ENCODE measurements at places on chromosomes 4 and X.

DNA sequence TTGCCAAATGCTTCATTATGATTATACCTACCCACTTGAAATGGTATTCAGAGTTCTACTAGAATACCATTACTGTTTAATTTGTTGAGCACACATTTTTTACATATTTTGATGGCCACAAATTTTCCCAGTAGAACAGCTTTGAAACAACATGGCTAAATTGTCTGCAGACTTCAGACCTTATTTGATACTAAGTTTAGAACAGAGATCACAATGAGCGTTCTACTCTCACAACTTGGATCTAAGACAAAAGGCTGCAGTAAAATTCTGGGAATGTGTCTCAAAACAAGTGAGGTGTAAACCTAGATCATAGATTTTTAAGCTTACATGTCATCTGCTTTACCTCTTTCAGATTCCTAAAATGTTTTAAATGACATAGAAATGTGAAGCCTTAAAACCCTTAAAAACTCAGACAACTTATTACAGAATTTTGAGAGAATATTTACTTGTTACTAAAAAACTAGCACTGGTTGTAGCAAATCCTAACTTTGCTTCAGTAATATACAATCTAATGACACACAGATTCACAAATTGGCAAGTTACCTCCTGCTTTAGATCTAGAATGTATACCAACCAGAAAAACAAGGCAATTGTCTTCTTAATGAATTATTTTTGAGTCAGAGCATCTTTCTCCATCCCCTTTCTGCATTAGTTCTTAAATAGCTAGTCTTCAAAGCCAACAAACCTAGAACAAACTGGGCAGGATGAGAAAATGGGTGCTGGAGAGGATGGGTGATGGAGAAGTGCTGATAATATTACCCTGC, 243.3 kb downstream of the SLC7A11 start:
- no peak for DNase-seq

DNA sequence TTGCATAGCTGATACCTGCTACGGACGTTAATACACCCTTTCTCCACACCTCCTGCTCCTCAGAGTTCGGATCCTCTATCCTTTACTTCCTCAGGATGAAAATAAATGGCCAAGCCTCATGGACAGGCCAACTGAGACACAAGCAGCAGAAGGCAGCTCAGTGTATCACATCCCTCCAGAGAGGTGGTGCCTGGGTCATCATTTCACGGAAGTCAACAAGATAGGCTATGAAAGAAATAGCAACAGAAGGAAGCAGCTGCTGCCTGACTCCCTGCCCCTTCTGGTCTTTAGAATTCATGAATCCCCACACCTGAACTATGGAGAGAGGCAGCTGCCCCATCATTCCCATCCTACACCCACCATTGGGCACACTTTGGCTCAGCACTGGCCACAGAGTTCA, 267.1 kb upstream of the ETNPPL start:
- no peak for DNase-seq

DNA sequence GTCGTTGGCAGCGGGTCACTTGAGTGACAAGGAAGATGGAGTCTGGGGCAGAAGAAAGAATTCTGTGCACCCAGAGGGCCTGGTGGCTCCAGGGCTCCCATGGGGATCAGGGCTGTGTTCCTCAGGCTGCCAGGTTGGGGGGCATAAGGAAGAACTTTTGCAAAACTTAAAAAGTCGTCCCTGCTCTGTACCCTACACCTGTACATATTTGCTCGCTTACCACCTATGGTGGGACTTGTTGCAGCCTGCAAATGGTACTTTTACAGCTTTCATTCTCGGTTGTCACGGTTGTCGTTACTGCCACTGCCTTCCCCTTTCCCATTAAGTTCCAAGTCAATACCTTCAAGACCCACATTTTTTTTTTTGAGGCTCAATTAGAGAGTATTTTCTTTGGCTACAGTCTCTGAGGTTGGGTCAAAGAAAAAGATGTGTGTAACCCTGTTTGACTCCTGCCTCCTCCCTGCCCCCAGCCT, 9.1 kb downstream of the ARX start:
- DNase-seq, result no peak

- no peak for DNase-seq
These were observed 28.7 kb downstream of the SEC24B start for GRCh38 chr4:109462297-109462696.

DNA sequence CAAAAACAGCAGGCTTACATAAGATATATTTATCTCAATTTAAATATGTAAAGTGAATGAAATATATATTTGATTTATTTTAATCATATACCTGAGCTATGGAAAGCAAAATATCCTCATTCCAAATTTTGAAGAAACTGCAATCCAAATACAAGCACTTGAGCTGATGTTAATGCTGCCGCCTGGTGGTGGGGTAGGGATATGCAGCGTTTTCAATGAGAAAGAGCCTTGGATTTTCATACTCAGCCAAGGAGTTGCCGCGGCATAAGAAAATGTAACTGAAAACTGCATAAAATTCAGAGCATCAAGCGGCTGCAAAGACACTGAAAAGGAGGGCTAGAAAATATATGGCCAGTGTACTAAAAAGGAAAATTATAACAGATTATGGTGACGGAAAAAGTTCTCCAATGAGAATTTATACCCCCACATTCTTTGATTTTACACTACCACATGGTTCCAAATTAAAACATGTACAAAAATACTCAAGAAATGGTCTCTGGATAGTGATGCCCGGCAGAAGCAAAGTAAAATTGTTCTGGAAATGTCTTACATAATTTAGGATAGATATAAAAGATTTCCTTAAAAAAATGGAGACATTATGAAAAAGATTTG, 660.3 kb upstream of the PITX2 start:
- DNase-seq, result peak; percentile 4

DNA sequence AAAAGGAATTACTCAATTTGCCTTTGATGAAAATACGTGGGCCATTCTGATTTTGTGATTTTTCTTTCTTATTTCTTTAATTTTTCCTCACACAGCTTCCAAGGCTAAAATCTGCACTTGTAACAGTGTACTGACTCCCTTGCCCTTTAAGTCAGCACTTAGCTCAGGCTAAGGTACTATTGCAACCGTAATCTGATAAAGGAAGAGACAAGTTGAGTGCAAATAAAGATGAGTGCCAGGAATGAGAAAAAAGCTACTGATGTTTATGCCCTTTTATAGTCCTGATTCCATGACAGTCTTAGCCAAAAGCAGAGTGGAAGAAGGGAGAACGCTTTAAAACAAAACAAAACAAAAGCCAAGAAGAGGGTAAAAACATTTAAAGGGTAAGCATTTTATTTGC, 6.0 kb downstream of the DMD start:
- no peak for DNase-seq

GRCh38 chr4:167023364-167023925, 210.8 kb downstream of the SPOCK3 start:
- no peak for DNase-seq

- no peak for DNase-seq
These were observed 363.9 kb downstream of the MID1IP1 start for GRCh38 chrX:39165185-39165584.

GRCh38 chr4:73721435-73721834, 18.9 kb upstream of the CXCL8 start:
- DNase-seq, result no peak

DNA sequence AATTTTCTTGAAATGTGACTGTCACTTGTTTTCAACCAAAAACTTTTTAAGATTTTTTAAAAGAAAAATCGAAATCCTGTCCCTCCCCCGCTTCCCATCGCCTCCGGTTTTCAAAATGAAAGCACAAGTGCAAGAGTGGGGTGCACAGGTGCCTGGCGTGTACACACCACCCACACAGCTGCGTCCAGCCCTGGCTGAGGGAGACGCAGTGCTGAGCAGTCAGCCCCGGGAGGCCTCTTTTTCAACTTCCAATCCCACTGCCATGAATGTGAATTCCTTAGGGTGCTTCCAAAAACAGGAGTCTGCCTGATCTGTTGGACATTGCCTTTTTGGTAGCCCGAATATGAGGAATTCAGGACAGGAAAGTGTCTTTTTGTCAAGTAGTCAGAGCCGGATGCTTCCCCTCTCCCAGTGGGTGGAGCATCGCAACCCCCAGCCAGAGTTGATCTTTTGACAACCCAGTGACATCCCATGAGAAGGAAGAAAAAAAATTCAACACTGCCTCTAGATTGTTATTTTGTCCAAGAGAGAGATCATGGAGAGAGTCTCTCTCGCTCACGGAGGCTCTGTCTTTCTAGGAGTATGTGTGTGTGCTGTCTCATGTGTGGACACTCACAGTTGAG, 8.9 kb downstream of the PRRG3 start:
- no peak for DNase-seq

- no peak for DNase-seq
These were observed 599.1 kb upstream of the GRIA3 start for GRCh38 chrX:122584981-122585380.

- DNase-seq, result peak; percentile 16
These were observed 982 bp downstream of the PDLIM5 start for GRCh38 chr4:94452476-94453371.

DNA sequence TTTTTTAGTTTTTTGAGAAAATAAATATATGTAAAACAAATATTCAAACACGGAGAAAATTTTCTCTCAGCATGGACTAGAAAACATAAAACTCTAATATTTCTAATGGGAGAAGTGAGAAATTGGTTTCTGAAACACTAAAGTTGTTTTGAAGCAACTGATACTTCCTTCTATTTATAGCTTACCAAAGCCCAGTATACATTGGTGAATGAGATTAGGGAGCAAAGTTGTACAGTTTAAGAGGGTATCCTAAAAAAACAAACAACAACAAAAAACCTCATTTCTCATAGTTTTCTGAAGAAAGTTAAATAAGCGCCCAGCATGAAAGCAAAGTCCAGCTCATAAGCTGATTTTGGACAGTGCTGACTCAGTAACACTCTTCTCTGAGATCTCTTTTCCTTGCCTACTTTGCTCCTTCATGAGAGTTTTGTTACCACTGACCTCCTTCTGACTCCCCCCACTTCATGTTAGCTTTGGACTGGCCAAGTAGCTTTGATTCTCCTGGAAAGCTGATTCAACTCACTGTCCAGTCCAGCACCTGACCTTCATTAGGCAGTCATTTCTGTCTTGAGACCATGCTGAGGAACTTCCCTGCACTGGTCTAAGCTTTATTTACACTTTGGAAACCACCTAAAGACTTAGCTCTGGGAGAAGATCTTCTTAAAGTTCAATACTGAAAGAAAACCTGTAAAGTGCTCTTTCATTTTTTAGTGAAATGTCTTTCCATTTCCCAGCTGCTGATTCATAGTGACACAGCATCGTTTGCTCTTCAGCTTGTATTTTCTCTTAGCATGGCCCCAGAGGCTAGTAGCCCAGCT, 21.8 kb upstream of the P2RY10 start:
- no peak for DNase-seq

GRCh38 chr4:126448086-126448845, 1133.5 kb downstream of the FAT4 start:
- no peak for DNase-seq

- DNase-seq, result no peak
These were observed 3.8 kb downstream of the RGS12 start for GRCh38 chr4:3296651-3297050.

DNA sequence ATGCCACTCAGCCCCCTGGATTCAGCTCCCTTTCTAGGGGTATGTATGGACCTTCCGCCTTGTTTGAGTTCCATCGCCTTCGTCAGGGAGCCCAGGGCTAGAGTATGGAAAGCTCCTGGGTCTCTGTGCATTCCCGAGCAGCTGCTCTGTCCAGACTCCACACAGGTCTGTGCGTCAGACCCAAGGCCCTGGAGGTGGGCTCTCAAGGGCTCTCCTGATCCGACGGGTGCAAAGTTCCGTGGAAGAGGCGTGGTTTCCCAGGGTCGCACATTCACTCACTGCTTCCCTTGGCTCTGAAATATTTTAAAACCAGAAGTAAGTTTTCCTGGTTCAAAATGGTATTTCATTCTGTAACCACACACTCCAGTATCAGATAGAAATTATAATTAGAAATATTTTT, 863.2 kb downstream of the TRIML1 start:
- no peak for DNase-seq

GRCh38 chr4:15262396-15262795, 165.4 kb upstream of the C1QTNF7 start:
- DNase-seq, result no peak

- DNase-seq, result no peak
These were observed 335.1 kb downstream of the SMARCA1 start for GRCh38 chrX:129188231-129188630.

DNA sequence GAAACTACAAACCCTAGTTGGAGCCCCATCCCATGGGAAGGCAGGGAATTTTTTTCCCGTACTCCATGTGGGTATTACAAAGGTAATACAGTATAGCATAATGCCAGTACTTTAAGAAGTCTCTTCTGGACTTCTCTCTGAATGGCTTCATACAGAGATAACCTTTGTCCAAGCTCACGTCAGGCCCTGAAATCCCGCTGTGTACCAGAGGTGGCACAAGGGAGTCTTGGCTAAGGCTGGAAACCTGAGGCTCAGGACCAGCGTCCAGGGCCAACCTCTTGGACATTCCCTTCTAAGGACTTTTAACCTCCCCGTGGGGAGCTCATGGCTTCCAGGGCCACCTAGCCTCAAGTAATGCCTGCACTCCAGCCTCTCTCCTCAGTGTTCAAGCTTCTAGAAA, 338.9 kb upstream of the FAM241A start:
- peak; percentile 8 for DNase-seq

- no peak for DNase-seq
These were observed 527.0 kb downstream of the RAB28 start for GRCh38 chr4:12957108-12957507.

GRCh38 chrX:9231491-9231890, 197.6 kb upstream of the FAM9B start:
- DNase-seq, result no peak

- DNase-seq, result no peak
These were observed 86.4 kb upstream of the CHRDL1 start for GRCh38 chrX:110881971-110882370.

Data from T47D (cell line).